ENCODE measurements at places on chromosomes 5 and 9.

GRCh38 chr9:80493258-80493657 lies 921.5 kb downstream of the TLE4 start:
- DNase-seq = no peak

- DNase-seq = no peak
Observed at GRCh38 chr9:74463825-74464224, 33.3 kb upstream of the RORB start.

GRCh38 chr5:33832404-33833236 lies 59.2 kb downstream of the ADAMTS12 start:
- DNase-seq = no peak

DNA sequence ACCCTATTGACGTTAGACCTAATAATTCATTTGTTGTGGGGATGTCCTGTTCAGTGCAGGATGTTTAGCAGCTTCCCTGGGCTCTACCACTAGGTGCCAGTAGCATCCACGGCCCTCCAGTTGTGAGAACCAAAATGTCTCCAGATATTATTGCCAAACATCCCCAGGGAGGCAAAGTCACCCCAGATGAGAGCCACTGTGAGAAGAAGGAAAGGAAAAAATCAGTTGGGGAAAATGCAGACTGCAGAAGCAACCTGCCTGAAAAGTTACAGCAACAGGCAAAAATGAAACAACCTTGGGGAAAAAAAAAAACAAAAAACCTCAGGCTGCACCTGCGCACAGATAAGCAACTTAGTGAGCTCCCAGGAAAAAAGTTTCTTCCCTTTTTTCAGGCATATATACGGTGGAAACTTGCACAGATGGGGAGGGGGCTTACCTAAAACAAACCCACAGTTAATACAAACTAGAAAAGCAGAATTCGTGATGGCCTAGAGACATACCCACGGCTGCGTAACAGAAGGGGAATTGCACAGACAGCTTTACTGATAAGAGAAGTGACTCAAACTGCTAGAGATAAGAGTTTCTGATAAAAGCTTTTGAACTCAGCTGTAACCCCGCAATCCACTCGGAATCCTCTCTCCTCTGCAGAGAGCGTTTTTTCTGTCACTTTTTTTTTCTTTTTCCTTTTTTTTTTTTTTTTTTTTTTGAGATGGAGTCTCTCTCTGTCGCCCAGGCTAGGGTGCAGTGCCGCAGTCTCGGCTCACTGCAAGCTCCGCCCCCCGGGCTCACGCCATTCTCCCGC lies 29.8 kb upstream of the FBP1 start:
- DNase-seq = no peak

DNA sequence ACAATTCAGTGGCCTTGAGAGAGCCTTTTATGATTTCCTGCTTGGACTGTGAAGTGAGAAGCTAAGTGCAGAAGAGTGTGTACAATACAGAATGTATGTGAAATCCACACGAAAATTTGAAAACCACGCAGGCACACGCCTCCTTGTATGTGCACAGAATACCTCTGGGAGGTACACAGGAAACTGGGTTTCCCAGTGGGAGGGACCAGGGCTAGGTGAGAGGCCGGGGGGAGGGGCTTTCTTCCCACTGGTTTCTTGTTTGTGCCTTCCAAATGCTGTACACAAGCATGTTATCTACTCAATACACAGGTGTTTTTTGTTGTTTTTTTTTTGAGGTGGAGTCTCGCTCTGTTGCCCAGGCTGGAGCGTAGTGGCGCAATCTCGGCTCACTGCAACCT lies 16.1 kb downstream of the C9orf50 start:
- DNase-seq = no peak

DNA sequence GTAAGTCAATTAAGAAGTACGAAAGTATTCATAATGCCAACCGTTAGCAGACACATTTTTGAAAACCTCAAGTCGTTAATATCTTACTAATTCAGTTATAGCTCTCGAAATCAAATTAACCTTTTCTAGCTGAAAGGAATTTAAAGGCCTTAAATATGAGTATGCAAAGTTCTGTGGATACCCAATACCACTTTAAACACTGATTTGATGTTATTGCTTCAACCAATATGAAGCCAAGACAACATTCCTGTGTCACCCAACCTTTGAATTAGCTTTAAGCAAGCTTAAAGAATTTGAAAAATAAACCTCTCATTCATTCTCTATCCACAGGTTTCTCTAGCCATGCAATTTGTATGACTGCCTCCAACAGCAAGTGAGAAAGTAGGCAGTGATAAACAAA lies 204.5 kb downstream of the MCTP1 start:
- DNase-seq = no peak

- DNase-seq = no peak
Observed at GRCh38 chr5:149383399-149383798, 4.3 kb upstream of the IL17B start.

- no peak for DNase-seq
Observed at GRCh38 chr5:123206618-123207017, 117.6 kb downstream of the PRDM6 start.

GRCh38 chr9:114953959-114954358 lies 23.6 kb upstream of the TNFSF8 start:
- DNase-seq = no peak

GRCh38 chr5:135263022-135263668 lies 135.9 kb downstream of the MACROH2A1 start:
- DNase-seq = no peak

- DNase-seq = no peak
Observed at GRCh38 chr5:82107267-82107666, 135.4 kb downstream of the ATG10 start.

DNA sequence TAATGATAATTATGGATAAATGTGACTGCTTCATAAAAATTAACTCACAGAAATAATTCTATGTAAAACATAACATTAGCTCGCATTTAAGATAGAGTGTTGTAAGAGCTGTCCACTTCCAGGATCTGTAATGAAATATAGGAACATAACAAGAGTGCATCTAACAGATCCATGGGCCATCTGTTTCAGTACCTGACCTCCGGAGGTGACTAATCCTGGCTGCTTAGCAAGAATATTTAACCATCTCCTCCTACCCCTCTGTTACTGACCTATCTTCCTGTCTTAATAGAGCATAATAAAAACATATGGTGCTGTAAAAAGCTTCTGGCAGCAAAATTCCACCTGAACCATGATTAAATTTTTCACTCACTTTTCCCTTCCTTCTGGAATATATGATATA lies 7.1 kb downstream of the PLCXD3 start:
- no peak for DNase-seq

DNA sequence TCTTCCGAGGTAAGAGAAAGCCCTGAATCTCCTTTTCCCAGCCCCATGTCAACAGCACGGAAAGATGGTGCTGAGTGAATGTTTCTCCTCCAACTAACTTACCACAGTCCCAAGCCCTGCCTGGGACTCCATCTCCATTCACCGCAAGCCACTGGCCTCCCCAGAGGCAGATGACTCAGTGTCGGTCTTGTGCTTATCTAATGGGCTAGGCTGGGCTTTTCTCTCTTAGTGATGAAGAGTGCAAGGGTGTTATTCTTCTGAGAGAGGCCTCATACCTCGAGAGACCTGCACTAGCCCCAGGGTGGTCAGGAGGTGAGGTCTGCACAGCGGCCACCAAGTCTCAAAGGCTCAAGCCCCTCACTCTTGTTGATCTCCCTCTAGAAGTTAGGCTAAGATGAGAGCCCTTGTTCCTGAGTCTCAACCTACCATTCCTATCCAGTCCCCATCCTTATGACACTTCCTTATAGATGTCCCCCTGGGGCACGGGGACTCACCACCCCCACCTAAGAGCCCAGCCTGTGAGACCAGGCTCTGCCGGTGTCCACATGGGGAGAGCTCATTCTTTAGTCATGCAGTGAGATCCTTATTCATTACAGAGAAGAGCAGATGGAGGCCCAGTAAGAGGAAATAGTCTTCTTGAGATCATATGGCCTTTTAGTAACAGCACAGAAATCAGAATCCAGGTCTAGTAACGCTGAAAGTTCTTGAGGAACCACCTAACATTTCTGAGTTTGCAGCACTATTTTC lies 127.0 kb downstream of the SAXO1 start:
- DNase-seq = no peak

DNA sequence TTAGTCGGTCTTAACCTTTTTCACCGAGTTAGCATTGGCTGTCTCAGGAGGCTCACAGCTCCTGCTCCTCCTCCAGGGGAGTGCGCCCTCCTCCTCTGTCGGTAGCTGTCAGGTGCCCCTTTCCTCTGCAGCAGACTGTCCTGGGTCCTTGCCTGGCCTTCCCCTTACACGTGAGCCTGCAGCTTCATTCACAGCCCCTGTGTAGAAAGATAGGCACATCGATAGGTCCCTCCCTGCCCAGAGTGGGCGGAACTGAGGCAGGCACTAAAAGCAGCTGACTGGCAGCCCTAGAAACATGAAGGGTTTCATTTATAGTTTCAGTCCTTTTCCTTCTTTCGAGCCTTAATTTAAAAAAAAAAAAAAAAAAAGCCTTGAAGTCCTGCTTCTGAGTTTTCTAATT lies 17.2 kb downstream of the TENT4A start:
- DNase-seq = no peak

DNA sequence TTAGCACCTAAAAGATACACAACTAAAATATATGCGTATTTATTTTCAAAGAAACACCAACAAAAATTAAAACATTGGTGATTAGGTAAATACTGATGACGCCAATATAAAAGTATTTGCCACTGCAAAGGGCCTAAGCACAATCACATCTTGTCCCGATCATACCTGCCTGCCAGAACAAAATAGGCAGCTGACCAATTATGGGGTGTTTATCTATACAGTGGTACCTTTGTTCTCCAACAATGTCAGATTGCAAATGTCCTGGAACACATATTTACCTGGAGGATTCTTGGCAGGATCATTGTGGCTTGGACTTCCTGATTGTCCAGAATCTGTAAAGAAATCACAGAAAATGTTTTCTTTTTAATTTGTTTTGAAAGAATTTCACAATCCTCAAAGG lies 134.5 kb downstream of the NFIB start:
- no peak for DNase-seq

DNA sequence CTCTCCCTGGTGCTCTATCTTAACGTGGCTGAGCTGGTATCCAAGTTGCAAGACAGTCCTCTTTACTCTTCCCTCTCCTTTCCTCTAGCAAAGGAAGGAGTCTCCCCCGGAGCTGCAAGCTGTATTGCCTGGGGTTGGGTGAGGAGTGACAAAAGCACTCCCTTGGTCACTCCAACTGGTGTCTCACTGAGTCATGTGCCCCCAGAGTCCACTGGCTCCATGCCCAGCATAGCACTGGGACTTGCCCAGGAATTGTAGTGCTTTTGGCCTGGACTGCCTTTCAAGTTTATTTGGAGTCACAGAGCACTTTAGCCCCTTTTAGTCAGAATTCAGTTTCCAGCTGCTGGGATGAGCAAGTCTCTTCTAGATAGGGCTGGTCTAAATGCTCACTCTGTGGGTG lies 82.6 kb upstream of the FST start:
- no peak for DNase-seq

DNA sequence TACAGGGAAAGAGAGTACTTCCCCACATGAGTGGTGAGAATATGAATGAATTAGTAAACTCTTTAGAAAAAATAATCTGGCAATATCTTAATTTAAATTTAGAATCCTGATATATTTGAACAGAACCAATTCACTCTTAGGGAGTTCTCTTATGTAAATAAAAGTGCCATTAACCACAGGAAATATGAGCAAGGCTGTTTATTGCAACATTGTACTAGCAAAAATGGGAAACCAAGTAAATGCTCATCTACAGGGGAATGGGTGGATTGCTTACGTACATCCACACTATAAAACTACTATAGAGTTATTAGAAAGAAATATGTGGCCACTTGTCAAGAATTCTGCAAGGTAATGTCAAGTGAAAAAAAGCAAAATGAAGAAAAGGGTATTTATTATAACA lies 274.5 kb downstream of the TLE1 start:
- DNase-seq = no peak

DNA sequence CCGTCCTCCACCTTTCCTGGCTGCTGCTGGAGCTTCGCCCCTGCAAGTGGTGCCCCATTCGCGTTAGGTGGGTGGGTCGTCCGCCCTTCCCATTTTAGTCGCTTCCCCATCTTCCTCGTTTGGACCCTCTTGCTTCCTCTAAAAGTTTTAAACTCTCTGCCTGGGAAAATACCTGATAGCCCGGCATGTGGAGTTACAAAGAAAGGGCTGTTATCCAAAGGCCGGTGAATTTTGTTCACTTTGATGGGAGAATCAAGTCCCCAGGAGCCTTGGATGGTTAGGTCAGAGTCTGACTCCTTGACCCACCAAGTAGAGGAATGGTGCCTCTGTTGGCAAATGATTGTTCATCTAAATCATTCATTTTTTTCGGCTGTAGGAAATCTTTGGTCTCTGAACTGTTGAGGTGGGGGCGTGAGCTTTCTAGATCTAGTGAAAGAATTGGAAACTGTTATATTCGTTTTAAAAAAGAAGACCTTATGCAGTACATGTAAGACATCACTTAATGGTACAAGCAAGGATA lies 29.5 kb upstream of the APC start:
- no peak for DNase-seq

- DNase-seq = no peak
Observed at GRCh38 chr9:129602598-129603415, 18.1 kb downstream of the C9orf50 start.

GRCh38 chr5:58060996-58061395 lies 398.9 kb downstream of the PLK2 start:
- DNase-seq = no peak

DNA sequence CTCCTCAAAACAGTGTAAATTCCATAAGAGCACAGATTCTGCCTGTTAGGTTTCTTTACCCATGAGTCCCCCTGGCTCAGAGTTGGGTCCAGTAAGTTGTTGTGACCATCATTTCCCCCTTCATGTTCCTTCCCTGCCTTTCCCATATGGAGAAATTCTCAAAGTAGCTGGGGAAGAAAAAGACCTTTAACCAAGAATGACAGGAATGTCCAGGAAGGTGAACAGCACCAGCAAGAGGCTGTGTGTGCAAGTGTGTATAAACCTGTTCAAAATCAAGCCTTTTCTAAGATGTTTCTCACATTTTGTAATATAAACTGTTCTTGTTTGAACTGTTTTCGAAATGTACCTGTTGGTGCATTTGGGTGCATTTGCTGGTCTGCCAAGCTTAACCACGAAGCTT lies 238.2 kb downstream of the SLIT3 start:
- DNase-seq = no peak

DNA sequence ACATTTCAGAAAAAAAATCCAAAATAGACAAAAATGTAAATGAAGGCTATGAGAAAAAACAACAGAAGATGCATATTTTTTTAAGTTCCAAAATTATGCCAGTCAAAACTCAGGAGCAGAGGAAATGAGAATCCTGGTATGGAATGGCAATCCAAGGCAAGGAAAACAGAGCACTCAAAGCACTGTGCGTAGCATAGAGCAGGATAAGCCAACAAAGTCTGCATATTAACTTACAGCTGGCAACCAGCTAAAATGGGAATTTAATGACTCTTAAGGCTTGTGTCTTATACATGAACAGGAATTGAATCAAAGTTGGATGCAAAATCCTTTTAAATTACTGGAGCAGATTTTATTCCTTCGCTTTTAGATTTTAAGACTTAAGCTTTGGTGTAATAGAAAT lies 203.5 kb upstream of the DAPK1 start:
- DNase-seq = no peak

DNA sequence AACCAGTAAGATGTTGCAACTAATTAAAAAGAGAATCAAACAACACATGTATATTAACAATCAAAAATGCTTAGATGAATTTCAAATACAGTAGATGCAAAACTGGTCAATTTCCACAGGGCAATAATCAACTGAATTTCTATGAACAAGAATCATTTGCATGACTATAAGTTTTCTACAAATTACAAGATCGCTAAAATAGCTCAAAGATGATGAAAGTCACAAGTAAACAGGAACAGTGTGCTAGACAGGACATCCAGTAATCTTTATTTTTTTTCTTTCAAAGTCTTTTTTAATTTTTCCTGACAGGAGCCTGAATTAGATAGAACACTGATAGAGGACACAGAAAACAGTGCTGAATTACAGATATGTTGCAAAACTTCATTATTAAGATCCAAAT lies 608.2 kb upstream of the DAB2 start:
- DNase-seq = no peak

Measured in stimulated activated CD8-positive, alpha-beta memory T cell treated with anti-CD3 and anti-CD28 coated beads, Interleukin-15, amount 100 ng/mL, for 24 hours (primary cell).